Testis (tissue), 5 donors: ENCODE measurements at places on chromosomes 2 and 18. TPM values are rescaled to one million over a fixed set of nuclear protein-coding genes. Genes with fewer than 3 reads are reported as not detected.

DNA sequence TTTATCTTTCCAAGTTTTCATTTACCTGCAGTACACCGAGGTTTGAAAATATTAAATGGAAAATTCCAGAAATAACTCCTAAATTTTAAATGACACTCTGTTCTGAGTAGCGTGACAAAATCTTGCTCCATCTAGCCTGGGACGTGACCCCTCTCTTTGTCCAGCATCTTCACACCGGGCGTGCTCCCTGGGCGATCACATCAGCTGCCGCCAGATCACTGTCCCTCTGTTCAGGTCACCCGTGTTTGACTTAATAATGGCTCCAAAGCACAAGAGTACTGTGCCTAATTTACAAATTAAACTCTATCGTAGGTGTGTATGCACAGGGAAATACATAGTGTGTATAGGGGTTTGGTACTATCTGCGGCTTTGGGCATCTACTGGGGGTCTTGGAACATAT, 6.1 kb upstream of the TMEM185B start:
- no peaks in the 10 kb centered on the region for H3K27me3 ChIP-seq
- H3K4me3 ChIP-seq: no peak overlapping the region
- DNase-seq: no peak
- no peaks in the 10 kb centered on the region for H3K36me3 ChIP-seq
- peak overlapping the region; percentile 76 for H3K27ac ChIP-seq
- H3K4me1 ChIP-seq: peaks cover 25% of the 10 kb centered on the region

- DNase-seq: no peak
- H3K4me3 ChIP-seq: no peak overlapping the region
- H3K27me3 ChIP-seq: no peaks in the 10 kb centered on the region
- H3K4me1 ChIP-seq: peaks cover 9% of the 10 kb centered on the region
These were observed 33.5 kb downstream of the LOXHD1 start for GRCh38 chr18:46623541-46623940.

PPP4R1 gene
- total RNA-seq: 91.8 TPM

DNA sequence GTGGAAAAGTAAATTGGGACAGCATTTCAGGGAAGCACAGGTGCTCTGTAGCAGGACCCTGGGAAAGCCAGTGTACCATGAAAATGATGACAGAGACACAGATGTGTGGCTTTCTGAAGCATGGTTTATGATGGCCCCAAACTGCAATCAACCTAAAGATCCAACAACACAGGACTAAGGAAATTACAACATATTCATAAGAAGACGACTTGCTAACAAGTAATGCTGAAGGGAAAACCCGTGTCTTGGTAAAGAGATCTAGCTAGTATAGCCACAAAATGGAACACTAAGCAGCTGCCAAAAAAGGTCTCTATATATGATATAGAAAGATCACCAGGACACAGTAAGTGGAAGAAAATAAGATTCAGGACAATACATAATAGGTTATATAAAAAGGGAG, 53.2 kb downstream of the UXS1 start:
- H3K4me1 ChIP-seq: no peaks in the 10 kb centered on the region
- no peak for DNase-seq
- H3K36me3 ChIP-seq: no peaks in the 10 kb centered on the region
- no peaks in the 10 kb centered on the region for H3K27me3 ChIP-seq

- no peak overlapping the region for H3K27ac ChIP-seq
- no peaks in the 10 kb centered on the region for H3K27me3 ChIP-seq
- DNase-seq: no peak
- no peaks in the 10 kb centered on the region for H3K4me1 ChIP-seq
- no peak overlapping the region for H3K4me3 ChIP-seq
These were observed 243.8 kb upstream of the CHST9 start for GRCh38 chr18:27428716-27429475.

ABCG8 gene
- 0.43 TPM for total RNA-seq

GRCh38 chr2:61357681-61358080, 113.2 kb downstream of the USP34 start:
- no peak overlapping the region for H3K27ac ChIP-seq
- no peaks in the 10 kb centered on the region for H3K36me3 ChIP-seq
- no peaks in the 10 kb centered on the region for H3K27me3 ChIP-seq
- no peak overlapping the region for H3K4me3 ChIP-seq
- H3K4me1 ChIP-seq: no peaks in the 10 kb centered on the region

GRCh38 chr18:53148123-53148522, 808.1 kb downstream of the DCC start:
- H3K4me3 ChIP-seq: no peak overlapping the region
- H3K27ac ChIP-seq: no peak overlapping the region
- no peaks in the 10 kb centered on the region for H3K4me1 ChIP-seq
- DNase-seq: no peak
- no peaks in the 10 kb centered on the region for H3K36me3 ChIP-seq
- no peaks in the 10 kb centered on the region for H3K27me3 ChIP-seq

PTPN4 gene
- 58.5 TPM for total RNA-seq

DNA sequence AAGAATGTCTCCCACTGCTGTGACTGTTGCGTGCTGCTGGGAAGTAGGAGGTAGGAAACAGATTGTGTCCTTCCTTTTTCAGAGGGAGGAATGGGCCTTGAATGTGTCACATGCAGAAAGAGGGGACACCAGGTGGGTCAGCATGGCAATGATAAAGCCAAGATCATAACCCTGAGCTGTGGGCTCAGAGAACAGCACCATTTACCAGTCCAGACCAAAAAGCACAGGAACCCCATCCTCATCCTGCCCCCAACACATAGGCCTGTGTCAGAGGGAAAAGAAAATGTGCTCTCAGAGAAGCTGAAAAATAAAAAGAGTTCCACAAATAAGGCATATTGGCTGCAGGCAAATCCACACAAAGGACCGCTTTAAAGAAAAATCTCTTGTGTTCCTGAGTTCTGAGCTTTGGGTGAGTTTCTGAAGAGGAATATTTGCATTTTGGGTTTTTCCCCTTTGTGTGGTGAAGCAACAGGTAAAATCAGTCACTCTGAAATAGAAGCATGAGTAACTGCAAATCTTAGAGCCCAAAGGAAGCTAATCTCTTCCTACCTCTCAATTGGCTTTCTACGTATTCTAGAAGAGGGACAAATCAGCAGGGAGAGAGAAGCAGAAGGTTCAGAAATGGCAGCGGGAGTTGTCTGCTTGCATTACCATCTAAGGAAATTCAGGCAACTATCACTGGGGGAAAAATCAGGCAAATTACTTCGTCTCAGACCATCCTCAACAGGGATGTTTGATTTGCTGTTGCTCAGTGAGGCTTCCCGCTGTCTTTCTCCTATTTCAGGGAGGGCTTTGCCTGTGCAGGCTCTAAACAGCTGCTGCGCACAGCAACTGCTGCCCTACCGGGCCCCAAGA, 106.8 kb downstream of the BCL11A start:
- H3K27me3 ChIP-seq: no peaks in the 10 kb centered on the region
- H3K27ac ChIP-seq: no peak overlapping the region
- no peak overlapping the region for H3K4me3 ChIP-seq
- no peaks in the 10 kb centered on the region for H3K4me1 ChIP-seq

DNA sequence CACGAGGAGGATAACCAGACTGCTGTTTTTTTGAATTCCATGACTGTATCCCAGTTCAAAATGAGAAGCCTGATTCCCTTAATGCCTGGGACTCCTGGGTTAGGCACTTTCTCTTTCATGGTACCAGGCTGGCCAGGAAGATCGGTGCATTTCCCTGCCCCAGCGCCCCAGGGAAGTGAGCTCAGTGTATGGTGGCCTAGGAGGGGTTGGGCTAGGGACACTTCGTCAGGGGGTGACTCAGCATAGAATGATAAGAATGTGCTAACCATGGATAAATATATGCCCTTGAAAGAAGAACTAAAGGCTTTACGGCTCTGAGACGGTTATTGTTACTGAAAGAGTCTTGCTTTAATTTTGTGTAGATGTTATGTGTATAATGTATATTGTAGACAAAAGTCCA, 27.5 kb upstream of the FAM237A start:
- H3K36me3 ChIP-seq: no peaks in the 10 kb centered on the region
- no peak overlapping the region for H3K4me3 ChIP-seq
- no peaks in the 10 kb centered on the region for H3K27me3 ChIP-seq

SCYGR7 gene
- total RNA-seq: not detected

DNA sequence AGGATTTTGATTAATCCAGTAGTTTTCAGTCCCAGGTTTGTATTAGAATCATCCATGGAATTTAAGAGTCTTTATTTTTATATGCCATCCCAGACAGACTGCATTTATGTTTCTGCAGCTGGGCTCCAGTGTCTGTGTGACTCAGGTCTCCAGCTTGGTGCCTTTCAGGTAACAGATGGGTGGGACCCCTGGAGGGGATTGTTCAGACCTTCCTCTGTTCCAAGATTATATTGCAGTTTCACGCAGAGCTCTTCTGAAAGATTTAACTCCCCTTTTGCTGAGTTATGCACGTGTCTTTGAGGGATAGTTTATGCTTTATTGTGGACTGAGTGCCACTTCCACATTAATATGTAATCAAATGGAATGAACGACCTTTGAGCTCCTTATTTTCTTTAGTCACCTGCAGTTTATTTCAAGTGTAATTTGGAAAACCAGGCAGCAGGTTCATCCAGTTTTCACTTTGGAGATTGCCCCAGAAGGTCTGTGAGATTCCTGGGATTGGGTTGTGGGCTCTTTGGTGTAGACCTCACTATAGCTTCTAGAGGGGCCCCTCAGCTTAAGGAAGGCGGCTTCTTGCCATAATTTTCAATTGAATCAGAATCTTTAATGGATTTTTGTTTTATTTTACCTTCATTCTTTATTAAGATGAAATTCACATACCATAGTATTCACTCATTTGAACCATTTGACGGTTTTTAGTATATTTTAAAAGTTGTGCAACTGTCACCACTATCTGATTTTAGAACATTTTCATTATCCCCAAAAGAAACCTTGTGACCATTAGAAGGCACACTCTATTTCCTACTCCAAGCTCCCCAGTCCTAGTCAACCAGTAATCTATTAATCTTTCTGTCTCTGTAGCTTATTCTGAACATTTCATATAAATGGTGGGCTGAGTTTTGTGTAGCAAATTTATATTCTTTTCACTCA, 135.0 kb downstream of the WDSUB1 start:
- H3K36me3 ChIP-seq: no peaks in the 10 kb centered on the region
- no peak overlapping the region for H3K27ac ChIP-seq
- H3K27me3 ChIP-seq: no peaks in the 10 kb centered on the region
- no peak overlapping the region for H3K4me3 ChIP-seq
- no peaks in the 10 kb centered on the region for H3K4me1 ChIP-seq
- no peak for DNase-seq

DNA sequence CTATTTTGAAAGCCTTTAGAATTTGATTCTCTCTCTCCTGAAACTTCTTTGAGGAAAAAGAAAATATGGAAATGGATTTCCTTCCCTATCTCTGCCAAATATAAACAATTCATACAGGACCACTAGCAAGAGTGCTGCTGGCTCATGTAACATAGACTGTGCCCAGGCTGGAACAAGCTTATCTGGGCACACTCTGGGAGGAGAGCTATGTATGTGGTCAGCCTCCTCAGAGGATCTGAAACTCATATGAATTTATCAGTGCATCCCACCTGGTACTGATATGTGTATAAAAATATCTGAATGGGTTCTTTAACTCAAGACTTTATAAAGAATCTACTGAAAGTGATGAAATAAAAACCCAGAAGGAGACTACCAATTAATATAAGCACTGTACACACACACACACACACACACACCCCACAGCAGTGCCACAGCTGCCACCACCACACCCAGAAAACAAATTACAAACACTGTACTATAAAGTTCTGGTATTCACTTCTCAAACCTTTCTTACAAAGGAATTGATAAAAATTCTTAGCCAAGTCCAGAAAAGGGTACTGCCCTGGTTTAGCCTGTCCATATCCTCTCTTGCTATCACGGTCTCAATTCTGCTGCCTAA, 115.6 kb downstream of the IRS1 start:
- H3K4me1 ChIP-seq: no peaks in the 10 kb centered on the region
- DNase-seq: no peak
- no peaks in the 10 kb centered on the region for H3K27me3 ChIP-seq
- H3K36me3 ChIP-seq: no peaks in the 10 kb centered on the region
- H3K4me3 ChIP-seq: no peak overlapping the region

- peaks cover 3% of the 10 kb centered on the region for H3K4me1 ChIP-seq
- no peak for DNase-seq
- H3K36me3 ChIP-seq: no peaks in the 10 kb centered on the region
- no peaks in the 10 kb centered on the region for H3K27me3 ChIP-seq
- H3K4me3 ChIP-seq: no peak overlapping the region
- H3K27ac ChIP-seq: no peak overlapping the region
These were observed 25.5 kb downstream of the PIAS2 start for GRCh38 chr18:46891742-46892214.

DNA sequence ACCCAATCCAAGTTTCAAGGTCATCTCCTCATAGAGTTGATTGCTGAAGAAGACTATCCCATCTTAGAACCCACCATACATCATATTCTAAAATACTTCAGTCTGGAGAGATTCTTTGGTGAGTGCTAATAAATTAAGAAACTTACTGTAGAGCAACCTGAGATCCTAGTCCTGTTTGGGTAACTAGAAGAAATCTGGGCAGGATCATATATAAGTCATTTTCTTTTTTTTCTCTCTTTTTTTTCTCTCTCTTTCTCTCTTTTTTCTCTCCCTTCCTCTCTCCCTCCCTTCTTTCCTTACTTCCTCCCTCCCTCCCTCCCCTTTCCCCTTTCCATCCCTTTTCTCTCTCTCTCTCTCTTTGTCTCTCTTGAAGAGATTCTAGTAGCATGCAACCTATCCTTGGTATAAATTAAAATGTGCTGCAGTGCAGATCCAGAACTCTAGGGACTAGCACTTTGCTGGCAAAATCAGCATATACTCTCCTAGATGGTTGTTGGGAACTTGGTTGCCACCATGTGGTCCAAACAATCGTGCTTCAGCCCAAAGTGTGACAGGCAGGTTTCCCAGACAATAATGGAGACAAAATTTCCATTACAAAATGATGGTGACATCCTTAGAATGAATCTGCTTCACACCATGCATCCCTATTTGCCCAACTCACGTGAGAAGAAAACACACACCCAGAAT, 399.4 kb upstream of the CELF4 start:
- no peak for DNase-seq
- no peak overlapping the region for H3K4me3 ChIP-seq
- no peaks in the 10 kb centered on the region for H3K27me3 ChIP-seq

EPAS1 gene
- 142 TPM for total RNA-seq

DNA sequence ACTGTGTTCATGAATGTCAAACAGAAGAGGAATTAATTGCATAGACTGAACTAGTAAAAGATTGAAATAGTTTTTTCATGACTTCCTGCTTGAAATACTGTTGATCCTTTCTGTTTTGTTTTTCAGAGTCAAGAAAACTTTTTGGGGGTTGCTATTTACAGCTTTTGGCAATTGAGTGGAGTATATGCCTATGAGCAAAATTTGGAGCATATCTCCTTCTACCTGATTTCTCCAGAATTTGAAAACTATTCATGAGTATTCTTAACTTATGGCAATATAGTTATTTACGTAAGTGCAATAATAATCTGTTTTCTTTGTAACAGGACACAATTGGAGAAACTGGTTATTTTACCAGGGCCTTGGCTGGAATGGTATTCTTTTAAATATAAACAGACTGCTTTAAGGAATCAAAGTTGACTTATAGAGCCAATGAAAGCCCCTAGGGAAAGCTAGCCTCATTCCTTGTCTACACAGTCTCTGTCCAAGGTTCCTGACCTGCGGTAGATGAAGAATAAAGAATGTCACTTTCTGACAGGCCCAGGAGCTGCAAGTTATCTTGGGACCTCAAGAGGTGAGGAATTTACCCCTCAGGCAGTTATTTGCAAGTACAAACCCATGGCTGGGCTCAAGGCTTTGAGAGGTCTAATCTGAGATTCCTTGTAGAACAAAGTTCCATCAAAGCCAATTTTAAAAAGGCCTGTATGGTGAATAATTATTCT, 193.5 kb upstream of the NDUFV2 start:
- no peak overlapping the region for H3K27ac ChIP-seq
- no peak overlapping the region for H3K4me3 ChIP-seq
- no peak for DNase-seq
- no peaks in the 10 kb centered on the region for H3K4me1 ChIP-seq

GRCh38 chr2:195279840-195280427, 377.1 kb upstream of the SLC39A10 start:
- H3K4me1 ChIP-seq: no peaks in the 10 kb centered on the region
- no peak overlapping the region for H3K4me3 ChIP-seq
- no peaks in the 10 kb centered on the region for H3K36me3 ChIP-seq
- DNase-seq: no peak
- no peak overlapping the region for H3K27ac ChIP-seq

ANKRD23 gene
- 6.8 TPM for total RNA-seq
